GOT3 (cell line): ENCODE measurements at places on chromosomes 11 and 22.

DNA sequence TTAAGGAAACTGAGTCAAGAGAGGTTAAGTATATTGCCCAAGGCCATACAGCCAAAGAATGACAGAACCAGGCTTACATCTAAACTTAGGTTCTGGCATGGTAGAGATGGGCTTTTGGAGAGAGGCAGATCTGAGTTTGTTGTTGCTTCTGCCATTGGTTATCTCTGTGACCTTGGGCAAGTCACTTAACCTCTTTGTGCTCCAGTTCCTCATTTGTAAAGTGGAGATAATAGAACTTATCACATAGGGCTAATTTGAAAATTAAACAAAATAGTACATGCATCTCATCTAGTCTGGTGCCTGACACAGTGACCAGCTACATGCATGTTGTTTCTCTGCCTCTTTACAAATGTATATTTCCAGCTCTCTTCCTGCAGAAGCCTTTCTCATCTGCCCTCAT is 47.0 kb upstream of the PLET1 start:
- no peak for DNase-seq

DNA sequence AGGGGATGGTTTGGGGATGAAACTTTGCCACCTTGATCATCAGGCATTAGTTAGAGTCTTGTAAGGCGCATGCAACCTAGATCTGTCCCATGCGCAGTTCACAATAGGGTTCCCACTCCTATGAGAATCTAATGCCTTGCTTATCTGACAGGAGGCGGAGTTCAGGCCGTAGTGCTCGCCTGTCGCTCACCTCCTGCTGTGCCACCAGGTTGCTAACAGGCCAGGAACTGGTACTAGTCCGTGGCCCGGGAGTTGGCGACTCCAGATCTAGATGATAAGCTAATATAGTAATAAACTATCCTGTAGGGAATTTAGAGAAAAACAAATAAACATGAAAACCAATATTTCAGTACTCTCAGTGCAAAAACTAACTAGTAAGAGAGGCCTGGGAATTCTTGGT is 155.4 kb upstream of the ANO5 start:
- no peak for DNase-seq

DNA sequence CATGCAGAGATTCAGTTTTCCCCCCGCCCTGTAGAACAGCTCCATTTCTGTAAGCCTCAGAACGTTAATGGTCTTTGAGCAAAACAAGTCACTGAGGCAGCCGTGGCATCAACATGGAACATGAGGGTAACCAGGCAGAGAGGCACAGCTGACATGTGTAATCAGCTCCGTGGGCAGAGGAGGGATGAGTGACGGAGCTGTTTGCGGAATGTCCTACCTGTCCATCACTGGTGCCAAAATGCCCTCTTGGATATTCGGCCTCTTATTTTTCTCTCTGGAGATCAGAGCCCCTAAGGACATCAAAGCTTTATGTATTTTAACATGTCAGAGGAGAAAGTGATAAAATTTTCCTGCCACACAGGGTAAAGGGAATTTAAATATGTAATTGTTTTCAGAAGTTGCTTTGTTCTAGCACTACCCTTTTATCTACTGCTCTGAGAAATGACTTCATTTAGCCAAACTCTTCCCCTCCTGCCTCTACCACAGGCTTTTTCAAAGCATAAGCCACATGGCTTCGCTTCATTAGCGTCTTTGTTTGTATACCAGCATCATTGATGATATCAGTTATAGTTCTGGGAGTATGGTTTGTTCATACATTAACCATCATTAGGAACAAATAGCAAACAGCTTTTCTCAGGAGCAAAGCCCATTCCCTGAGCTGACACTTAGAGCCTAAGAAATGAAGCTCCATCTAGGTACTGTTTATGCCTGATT is 32.9 kb downstream of the C11orf71 start:
- no peak for DNase-seq

GRCh38 chr22:28710576-28711191 is 30.9 kb downstream of the CHEK2 start:
- no peak for DNase-seq

DNA sequence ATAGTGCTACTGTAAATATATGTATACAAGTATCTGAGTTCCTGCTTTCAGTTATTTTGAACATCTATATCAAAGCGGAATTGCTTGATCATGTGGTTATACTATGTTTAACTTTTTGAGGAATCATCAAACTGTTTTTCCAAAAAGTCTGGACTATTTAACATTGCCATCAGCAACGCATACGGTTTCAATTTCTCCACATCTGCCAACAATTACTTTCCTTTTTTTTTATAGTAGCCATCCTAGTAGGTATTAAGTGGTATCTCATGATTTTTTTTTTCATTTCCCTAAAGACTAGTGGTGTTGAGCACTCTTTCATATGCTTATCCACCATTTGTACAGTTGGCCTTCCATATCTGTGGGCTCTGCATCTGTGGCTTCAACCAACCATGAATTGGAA is 1.3 kb upstream of the UBE4A start:
- DNase-seq: no peak

DNA sequence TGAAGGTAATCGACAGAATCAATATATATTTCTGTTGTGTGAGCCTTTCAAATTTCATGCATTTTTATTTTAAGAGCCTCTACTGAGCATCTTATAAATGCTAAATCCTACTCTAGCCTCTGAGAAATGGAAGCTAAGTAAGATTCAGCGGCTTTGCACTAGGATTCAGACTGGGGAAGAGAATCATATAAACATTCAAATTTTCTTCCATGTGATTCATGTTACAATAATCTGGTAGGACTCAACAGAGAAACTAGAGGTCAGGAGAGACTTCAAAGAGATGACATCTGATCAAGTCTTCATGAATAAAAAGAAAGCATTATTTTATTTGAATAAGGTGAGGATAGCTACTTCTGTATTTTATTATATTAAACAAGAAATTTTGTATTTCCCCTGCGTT is 538.9 kb downstream of the DLG2 start:
- no peak for DNase-seq

DNA sequence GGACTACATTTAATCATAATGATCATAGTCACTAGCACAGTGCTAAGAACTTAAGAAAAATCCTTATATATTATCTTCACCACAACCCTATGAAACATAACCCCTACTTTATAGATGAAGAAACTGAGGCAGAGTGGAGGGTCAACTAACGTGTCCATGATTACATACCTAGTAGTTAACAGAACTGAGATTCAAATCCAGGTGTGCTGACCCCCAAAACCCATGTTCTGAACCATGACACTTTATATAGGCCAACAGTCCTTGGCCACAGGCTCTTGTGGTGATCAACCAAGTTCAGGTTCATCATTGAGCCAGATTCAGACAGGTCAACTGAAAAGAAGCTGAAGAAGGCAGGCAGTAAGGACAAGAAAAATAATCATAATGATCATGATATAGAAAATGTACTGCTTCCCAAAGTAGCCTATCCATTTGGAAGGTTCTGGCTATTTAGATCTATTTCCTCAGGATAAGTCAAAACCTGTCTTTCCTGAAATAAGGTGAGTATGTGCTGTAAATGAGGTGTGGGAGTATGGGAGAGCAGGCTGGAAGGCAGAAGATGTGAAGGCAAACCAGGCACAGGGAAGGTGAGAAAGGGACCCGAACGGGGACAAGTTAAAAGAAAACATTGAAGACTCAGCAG is 39.7 kb downstream of the MAPK1 start:
- DNase-seq: no peak

GRCh38 chr11:116394022-116394421 is 378.8 kb downstream of the BUD13 start:
- no peak for DNase-seq

- no peak for DNase-seq
Observed at GRCh38 chr22:36162127-36163034, 1.8 kb upstream of the APOL3 start.

DNA sequence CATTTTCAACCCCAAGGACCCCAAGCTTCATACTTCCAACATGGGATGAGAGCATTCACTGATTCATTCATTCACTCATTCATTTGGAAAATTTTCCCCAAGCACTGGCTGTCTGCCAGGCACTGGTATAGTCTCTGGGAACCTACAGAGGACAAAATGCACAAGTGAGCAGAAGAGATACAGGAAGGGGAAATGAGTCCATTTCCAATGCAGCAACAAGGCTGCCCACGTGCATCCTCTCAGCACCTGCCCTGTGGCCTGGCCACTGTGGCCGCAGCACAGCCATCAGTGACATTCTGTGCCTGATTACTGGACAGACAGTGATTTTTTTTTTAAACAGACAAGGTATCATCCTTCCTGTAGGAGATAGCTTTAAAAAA is 96.0 kb upstream of the PITPNB start:
- no peak for DNase-seq

DNA sequence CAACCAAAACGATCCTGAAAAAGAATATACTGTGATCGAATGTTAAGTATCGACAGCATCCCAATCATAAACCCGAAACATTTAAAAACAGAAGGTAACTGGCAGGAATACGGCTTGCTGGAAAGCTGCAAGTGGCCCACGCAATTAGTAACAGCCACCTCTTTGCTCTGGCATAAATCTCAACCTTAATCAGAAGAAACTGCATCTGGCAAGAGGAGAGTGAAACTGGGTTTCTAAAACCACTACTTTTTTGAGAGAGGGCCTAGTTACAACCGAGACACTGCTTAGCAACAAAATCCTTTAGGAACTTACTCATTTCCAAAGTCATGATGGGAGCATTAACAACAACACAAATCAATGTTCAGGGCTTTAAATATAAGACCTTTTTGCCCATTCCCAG is 7.9 kb downstream of the NCAPD3 start:
- no peak for DNase-seq

DNA sequence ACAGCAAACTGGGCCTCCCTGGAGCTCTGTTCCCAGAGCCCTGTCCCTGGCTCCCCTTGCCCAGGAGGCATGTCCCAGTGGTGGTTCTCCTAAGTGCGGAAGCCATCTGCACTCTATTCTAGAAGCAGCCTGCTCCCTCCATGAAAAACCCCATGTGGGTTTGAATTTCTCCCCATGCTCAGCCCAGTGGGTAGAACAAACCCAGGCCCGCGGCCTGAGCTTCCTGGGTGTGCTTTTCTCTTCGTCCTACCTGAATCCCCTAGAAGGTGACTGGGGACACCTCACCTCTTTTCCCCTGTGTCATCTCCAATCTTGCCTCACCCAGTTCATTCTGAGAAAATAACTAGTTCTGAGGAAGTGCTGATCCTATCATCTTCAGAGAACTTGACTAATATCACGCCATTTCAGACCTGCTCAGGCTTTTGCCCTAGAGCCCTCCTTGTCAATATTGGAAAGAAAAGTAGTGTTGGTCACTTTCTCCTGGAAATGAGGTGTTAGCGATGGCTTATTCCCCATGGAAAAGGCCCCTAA is 15.9 kb downstream of the IL10RA start:
- DNase-seq: no peak

DNA sequence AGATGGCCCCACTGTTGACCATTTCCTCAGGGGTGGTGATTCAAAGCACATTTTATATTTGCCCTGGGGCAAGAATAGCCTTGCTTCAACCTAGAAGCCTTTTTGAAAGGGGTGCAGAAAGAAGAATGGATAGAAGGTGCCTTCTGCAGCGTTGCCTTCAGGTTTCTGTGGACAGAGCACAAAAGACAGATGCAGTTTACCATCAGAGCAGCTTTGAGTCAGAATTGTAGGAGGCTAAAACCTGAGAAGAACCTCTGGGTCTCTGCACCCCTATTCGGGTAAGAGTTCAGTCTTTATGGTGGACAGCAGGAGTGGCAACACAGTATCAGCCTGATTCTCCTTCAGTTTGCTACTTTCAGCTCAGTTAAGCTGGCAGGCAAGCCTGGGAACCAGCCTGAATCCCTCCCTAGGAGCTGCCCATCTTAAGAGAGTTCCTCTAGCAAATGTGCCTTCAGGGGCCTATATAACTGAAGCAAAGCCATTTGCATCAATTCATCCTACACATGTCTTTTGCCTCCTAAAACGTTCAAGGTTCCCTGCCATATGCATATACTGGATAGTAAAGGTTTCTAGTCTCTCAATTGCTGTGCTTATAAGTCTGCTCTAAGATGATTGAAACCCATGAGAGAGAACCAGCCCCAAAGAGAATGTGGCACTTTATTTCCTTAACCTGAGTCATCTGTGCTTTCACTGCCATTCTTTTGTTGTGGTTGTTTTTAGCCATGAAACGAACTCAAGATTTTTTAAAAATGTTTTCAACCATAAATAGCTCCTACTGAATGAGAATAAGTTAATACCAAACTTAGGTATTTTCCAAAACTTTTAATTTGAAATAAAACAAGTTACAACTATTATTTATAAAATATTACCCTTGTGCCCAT is 123.0 kb downstream of the TRIM44 start:
- no peak for DNase-seq

DNA sequence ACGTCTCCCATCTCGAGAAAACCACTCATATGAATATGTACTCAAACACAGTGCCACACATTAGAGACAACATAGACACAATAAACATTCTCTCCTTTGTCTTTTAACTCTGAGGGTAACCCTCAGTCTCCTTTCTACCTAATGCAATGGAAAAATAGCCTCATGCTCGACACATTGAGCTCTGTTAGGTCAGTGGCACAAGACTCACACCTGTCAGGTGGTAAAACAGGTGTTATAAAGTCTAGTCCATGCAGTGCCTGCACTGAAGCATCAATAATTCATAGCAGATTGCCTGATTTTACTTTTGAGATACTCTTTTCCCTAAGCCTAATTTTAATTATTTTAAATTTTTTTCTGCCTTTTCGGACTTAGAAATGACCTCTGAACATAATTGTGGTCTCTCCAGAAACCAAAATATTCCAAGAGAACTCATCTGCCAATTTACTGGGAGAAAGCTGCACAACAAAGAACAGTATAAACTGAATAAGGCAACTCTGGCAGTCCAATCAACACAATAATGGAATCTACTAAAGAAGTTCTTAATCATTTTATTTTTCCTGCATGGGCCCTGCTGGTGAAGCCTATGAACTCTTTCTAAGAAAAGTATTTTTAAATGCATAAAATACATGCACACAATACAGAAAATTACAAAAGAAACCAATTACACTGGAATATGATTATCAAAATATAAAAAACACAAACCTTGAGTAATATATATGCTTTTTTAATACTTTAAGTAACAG is 9.9 kb downstream of the RDX start:
- no peak for DNase-seq

DNA sequence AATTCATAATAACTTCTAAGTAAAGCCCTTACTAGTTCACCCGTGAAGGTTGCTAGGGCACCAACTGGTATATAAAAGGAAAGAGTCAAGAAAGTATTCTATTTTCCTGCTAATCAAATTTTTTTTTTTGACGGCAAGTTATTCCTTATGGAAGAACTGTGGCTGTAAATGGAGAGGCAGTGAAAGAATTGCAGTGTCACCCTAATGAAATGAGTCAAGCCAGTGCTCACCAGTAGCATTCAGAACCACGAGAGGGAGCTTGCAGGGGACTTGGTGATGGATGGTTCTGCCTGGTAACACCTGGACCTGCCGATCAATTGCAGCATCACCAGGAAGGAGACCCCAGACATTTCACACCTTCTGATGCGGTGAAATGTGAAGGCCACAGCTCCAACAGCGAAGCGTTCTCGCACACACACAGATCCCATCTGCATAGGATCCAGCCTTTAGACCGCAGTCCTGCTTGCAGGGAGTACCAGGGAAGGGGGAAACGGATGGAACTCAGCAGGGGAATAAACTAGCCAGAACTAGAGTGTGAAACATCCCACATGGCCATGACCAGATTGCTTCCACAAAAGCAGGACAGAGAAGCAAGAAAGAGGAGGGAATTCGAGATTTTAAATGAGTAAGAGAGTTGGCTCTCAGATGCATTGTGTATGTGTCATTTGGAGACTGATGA is 326.2 kb downstream of the TBC1D22A start:
- no peak for DNase-seq

GRCh38 chr11:44596525-44597276 is 31.2 kb downstream of the CD82 start:
- no peak for DNase-seq

GRCh38 chr11:44377914-44378321 is 68.0 kb upstream of the ALX4 start:
- DNase-seq: no peak

GRCh38 chr11:119839476-119840133 is 110.6 kb upstream of the NECTIN1 start:
- no peak for DNase-seq
